ENCODE measurements at places on chromosomes 7 and 10.

DNA sequence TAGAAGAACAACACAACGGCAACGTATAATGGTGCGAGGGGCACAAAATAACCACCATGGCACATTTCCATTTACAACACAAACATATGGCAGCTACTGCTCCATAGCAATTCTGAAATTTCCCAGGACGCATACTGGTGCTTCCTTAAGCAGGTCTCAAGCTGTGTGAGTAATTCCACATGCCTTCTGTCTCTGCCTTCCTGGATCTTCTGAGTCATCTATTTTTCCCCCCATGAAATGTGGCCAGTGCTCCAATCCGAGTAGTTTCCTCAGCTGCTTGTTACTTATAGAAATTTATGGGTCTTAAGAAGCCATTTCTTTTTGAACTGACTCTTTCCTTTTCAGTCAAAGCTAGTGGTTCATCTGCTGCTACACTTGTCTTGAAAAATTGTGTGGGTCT lies 256.6 kb upstream of the KLF6 start:
- no peak for DNase-seq

GRCh38 chr7:28933846-28934320 lies 24.2 kb downstream of the TRIL start:
- DNase-seq: no peak

- no peak for DNase-seq
Observed at GRCh38 chr10:94193466-94193924, 169.2 kb downstream of the NOC3L start.

DNA sequence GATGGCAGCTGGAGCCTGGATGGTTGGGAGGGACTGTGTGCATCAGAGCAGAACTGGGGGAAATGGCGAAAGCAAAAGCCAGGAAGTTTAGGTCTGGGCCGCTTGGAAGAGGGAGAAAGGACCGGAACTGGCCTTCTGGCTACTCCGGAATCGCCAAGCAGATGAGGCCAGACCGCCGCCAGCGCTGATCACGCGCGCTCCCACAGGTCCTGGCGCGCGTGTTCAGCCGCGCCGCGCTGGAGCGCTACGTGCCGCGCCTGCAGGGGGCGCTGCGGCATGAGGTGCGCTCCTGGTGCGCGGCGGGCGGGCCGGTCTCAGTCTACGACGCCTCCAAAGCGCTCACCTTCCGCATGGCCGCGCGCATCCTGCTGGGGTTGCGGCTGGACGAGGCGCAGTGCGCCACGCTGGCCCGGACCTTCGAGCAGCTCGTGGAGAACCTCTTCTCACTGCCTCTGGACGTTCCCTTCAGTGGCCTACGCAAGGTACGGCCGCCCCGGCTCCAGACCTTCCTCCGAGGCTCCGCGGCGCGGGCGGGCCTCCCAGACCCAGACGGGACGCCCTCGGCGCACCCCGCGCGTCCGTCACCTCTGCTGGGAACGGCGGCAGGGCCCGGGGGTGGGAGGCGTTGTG lies 2.0 kb downstream of the CYP26C1 start:
- DNase-seq: no peak

DNA sequence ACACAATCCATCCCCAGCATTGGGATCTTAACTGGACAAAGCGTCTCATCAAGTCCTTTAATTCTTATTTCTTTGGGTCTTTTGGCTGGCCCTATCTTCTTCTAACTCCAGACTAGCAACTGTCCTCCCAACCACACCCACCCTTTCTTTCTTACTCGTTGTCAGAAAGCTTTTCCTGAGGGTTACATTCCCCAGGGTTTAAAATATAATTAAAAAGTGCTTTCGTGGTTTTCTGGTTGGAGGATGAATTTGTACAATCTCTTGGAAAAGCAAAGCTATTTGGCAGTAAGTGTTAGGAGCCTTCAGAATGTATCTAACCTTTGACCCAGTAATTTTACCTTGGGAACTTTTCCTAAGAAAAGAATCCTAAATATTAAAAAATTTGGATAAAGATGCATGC lies 10.4 kb upstream of the ITGB8 start:
- DNase-seq: no peak

GRCh38 chr7:157685430-157686284 lies 348.9 kb downstream of the DNAJB6 start:
- no peak for DNase-seq

DNA sequence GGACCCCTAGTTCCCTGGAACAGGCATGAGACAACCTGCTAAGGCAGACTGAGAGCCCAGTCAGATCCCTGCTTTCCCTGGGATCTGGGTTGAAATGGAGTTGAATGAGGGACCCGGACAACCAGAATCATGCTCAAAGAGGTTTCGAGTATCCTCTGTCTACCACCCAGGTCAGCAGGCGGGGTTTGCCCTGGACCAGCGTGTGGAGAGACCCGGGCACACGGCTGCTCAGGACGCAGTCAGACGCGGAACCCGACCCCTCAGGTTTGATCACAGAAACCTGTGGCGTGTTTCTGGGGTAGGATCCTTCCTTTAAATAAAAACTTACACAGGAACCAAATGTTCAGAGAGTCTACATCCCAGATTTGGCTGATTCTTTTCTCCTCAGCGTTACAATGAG lies 330.6 kb downstream of the PTPRN2 start:
- no peak for DNase-seq

DNA sequence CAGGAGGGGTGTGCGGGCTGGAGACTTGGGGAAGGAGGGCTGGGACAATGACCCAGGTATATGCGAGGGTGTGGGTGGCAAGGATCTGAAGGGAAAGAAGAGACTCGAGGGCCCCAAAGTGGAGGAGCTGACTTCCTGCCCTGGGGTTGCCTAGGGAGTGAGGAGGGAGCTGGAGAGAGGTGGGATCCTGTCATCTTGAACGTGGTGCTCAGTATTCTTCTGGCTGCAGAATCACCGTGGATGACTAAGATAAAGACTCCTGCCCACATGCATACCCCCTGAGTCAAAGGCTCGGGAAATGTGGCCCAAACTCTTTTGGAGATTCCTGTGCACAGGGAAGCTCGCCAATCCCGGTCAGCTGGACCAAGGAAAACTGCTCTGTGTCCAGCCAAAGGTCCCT lies 31.2 kb downstream of the COL17A1 start:
- no peak for DNase-seq

DNA sequence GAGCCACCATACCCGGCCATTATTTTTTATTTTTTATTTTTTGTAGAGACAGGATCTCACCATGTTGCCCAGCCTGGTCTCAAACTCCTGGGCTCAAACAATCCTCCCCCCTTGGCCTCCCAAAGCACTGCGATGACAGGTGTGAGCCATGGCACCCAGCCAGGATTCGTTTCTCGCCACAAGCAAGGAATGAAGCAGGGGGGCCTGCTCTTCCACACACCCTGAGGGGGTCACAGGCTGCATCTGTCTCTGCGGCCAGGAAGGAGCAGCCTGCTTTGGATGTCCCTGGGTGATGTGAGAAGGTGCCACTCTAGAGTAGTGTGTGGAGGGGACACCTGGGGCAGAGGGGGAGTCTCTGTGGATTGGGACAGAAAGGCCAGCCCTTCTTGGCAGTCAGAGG lies 61.3 kb upstream of the TNRC18 start:
- no peak for DNase-seq

DNA sequence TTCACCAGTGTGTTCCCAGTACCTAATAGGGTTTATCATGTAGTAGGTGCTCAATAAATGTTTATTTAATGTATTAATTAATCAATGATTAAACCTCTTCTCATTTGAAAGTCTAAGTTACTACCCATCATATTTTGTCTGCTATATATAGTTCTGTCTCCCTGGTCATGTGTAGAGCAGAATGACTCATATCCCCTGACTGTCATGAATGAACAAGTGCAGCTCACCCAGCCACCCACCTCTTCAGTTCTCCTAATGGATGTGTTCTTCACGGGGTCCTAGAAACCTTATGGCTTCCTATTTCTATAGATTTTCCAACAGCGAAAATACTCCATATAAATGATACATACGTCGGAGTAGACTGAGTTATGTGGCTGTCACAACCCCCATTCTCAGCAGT lies 64.5 kb downstream of the HIF1AN start:
- no peak for DNase-seq

DNA sequence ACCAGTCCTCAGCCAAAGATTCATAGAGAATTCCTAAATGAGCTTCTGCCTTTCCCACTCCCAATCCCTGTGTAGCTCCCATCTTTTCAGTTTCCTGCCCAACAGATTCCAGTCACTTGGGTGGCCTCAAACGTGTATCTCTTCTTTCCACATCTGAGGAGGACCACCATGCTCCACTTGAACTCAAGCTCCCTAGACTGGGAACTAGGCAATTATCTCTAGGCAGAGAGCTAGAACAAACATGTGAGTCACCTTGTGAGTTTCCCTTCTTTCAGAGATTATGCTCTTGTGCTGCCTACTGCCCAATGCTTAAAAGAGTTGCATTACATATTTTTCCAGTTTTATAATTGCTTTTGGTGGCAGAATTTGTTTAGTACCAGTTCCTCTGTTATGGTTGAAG lies 178.0 kb downstream of the MDFIC start:
- no peak for DNase-seq

GRCh38 chr7:118502235-118502634 lies 277.7 kb downstream of the ANKRD7 start:
- DNase-seq: no peak

GRCh38 chr7:139820089-139820488 lies 9.0 kb upstream of the TBXAS1 start:
- DNase-seq: no peak

- DNase-seq: no peak
Observed at GRCh38 chr10:43417950-43418768, 9.2 kb upstream of the HNRNPF start.

DNA sequence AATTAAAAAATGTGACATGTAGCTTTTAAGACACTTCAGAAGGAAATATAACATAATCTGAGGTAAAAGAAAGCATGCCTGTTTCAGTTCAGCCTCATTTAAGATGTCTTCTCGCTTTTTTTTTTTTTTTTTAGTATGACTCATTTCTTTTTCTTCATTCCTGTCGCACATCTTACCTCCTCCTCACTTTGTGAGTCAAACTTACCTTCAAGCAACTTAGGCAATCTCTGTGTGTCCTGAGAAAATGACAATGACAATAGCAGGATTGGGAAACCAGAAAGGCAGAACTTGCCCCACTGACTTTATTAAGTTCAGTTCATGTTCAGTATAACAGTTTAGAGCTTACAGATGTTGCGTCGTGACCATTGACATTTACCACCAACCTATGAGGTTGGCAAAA lies 7.7 kb downstream of the PTN start:
- no peak for DNase-seq

GRCh38 chr7:158782761-158783401 lies 46.4 kb downstream of the ESYT2 start:
- no peak for DNase-seq

- DNase-seq: no peak
Observed at GRCh38 chr10:22557321-22557720, 157.1 kb downstream of the PIP4K2A start.

GRCh38 chr10:26446258-26446657 lies 8.1 kb downstream of the APBB1IP start:
- DNase-seq: no peak

- DNase-seq: no peak
Observed at GRCh38 chr10:28883741-28884423, 206.6 kb downstream of the BAMBI start.

GRCh38 chr10:128230401-128230800 lies 104.2 kb upstream of the MKI67 start:
- no peak for DNase-seq

Data from NCI-H2081 (cell line).